Activated naive CD4-positive, alpha-beta T cell treated with Interleukin-2 at 50 U/mL for 16 hours (primary cell): ENCODE measurements at places on chromosomes 12 and 14.

- no peak for DNase-seq
These were observed 121.3 kb downstream of the TBX3 start for GRCh38 chr12:114562654-114563053.

- DNase-seq = no peak
These were observed 251.3 kb downstream of the ALX1 start for GRCh38 chr12:85531341-85531740.

DNA sequence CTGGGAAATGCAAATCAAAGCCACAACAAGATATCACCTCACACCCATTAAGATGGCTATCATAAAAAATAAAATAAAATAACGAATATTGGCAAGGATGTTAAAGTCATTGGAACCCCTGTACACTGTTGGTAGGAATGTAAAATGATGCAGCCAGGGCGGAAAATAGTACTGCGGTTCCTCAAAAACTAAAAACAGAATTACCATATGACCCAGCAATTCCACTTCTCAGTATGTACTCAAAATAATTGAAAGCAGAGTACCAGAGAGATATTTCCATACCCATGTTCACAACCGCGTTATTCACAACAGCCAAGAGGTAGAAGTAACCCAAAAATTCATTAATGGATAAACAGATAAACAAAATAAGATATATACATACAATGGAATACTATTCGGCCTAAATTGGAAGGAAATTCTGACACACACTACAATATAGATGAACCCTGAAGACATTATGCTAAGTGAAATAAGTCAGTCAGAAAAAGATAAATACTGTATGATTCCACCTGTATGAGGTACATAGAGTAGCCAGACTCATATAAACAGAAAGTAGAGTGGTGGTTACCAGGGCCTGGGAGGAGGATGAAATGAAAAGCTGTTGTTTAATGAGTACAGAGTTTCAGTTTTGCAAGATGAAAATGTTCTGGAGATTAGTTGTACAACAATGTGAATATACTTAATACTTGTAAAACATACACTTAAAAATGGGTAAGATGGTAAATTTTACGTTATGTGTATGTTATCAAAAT, 84.6 kb downstream of the TXNDC16 start:
- DNase-seq = no peak

- no peak for DNase-seq
These were observed 108.1 kb downstream of the DENND5B start for GRCh38 chr12:31482816-31483215.

GRCh38 chr12:120685522-120685921, 1.4 kb upstream of the MLEC start:
- DNase-seq = no peak

DNA sequence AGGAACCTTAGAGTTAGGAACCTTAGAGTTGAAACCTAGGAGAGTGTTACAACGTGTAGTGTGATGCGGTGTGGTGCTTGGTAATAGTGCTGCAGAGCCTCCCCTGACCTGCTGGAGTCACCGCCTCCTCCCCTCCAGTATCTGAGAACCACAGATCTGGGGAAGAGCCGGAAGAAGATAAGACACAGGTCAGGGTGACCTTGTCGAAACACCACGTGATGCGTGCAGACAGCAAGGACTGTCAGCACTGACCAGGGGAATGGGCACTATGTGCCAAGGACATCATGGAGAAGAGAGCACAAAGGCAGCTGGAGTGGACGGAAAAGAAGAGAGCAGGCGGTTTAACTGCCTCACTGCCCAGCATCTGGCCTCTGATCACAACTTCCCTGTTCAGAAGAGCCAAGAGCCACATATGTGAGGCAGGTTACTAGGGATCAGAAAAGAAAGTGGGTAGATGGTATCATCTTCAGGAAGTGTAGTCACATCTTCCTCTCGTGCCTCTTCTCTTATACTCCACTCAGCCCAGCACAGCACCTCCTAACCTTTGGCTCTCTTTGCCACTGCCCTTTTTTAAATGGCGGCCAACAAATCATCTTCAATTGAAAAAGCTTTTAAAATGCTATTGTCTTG, 93.7 kb downstream of the TESC start:
- no peak for DNase-seq

DNA sequence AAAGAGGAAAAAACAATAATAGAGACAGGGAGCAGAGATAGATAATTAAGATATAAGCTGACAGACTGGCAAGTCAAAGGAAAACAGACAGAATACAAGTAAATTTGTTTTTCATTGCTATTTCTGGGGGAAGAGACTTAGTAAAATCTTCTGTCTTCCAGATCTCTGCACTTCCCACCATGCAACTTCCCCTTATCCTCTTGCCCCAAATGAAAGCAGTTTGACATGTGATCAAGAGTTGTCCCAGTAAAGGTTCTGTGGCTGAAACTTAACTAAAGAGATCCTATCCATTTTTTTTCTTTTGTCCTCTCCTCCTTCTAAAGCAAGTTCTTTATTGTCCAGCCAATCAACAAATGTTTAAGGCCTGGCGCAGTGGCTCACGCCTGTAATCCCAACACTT, 1.5 kb upstream of the MLF2 start:
- DNase-seq = no peak

DNA sequence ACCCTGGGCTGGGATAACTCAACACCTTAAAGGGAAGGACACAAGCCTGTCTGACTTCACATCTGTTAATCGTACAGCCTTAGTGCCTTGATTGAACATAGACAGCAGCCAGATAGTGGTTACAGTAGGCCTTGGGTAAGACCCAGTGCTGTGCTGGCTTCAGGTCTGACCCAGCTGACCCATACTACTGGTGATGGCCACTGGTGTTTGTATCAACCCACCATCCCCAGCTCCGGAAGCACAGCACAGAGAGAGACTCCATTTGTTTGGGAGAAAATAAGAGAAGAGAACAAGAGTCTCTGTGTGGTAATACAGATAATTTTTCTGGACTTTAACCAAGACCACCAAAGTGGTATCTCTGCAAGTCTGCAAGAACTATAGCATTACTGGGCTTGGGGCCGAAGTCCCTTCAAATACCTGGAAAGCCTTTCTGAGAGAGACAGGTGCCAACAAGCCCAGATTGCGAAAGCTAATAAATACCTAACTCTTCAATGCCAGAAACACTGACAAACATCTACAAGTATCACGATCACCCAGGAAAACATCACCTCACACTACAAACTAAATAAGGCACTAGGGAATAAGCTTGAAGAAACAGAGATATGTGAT, 330.1 kb upstream of the GARIN2 start:
- no peak for DNase-seq

- DNase-seq = peak; percentile 45
These were observed 57.0 kb upstream of the CERS5 start for GRCh38 chr12:50224026-50224692.

DNA sequence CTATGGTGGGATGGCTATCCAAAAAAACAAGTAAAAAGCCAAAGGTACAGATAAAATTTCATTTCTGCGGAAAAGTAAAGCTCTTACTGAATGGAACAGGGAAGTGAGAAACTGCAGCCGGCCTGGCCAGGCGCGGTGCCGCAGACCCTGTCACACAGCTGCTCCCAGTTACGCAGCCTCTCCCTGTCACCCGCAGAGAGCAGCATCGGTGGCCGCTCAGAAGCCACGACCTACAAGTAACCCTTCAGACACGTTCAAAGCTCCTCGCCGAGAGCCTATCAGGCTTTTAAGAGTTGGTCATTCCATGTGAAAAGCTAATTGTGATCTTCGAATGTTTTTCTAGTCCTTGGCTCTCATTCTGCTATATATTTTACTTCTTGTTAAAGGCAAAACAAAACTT, 11.0 kb upstream of the ANKLE2 start:
- no peak for DNase-seq
